ENCODE measurements at places on chromosomes 3 and 15. TPM values are rescaled to one million over a fixed set of nuclear protein-coding genes. Genes with fewer than 3 reads are reported as not detected.

TYRO3 gene
- 10.9 TPM for total RNA-seq

SEMA3B gene
- 116 TPM for total RNA-seq

ISLR2 gene
- total RNA-seq = not detected

COLQ gene
- 5.3 TPM for total RNA-seq

MAP1A gene
- total RNA-seq = 4.0 TPM

HCLS1 gene
- total RNA-seq = 17.1 TPM

TFG gene
- total RNA-seq = 55.8 TPM

SLC9A9 gene
- total RNA-seq = 1.6 TPM

GRCh38 chr15:88323976-88324740, 67.6 kb upstream of the NTRK3 start:
- DNase-seq = no peak

- peak; percentile 52 for DNase-seq
Measured at GRCh38 chr15:57732526-57733331, 26.2 kb downstream of the POLR2M start.

- DNase-seq = no peak
Measured at GRCh38 chr15:84752700-84753099, 4.3 kb downstream of the ZNF592 start.

DNA sequence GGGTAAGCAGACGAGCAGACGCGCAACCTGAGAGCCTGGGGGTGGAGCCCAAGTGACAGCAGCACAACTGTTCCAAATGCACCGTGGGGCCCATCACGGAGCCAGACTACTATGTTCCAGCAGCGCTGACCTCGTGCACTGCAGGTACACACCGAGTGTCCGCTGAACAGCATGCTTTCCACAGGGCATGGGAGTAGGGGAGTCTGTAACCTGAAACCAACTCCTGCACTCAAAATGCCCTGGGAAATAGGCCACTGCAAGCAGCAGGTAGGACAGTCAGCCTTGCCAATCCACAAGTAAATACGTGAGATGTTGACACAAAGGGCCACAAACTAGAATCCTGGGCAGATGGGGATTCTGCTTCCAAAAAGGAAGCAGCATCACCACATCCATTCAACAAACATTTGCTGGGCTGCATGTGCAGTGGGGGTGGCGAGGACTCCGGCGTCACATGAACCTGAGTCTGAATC, 73.9 kb downstream of the TBC1D2B start:
- peak; percentile 90 for DNase-seq

DNA sequence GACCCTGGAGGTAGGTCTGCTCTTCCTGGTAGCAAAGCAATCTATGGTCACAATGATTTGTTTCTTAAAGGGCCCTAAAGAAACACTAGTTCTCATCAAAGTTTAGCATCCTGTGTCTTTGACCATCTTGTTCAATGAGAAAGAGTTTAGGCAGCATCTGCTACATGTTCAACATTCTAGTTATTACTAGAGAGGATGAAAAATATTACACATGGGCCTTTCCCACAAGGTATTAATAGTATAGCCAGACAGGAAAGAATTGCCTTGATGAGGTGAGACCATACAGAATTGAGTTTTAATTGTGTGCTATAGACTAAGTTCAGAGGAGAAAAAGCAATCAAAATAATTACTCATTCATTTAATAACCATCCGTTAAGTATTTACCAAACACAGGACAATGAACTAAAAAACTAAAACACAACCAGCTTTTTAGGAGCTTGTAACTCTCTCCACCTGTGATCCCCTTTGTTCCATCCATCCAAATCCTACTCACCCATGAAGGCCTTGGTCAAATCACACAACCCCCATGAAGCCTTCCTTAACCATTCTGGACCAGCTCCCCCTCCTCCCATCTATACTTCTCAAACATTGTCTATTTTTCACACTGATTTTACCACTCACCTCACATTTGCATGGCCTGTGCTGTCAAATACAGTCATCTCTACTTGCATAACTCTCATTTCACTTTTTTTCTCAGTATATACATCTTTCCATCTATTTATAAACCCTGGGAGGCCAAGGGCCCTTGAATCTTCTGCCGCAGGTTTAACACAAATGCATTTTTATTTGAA, 122.9 kb downstream of the RORA start:
- DNase-seq = no peak

- DNase-seq = no peak
Measured at GRCh38 chr3:45145223-45145622, 955 bp downstream of the CDCP1 start.

- no peak for DNase-seq
Measured at GRCh38 chr3:112129925-112130637, 3.0 kb downstream of the GCSAM start.

GRCh38 chr15:68615301-68615700, 36.5 kb downstream of the CORO2B start:
- no peak for DNase-seq

DNA sequence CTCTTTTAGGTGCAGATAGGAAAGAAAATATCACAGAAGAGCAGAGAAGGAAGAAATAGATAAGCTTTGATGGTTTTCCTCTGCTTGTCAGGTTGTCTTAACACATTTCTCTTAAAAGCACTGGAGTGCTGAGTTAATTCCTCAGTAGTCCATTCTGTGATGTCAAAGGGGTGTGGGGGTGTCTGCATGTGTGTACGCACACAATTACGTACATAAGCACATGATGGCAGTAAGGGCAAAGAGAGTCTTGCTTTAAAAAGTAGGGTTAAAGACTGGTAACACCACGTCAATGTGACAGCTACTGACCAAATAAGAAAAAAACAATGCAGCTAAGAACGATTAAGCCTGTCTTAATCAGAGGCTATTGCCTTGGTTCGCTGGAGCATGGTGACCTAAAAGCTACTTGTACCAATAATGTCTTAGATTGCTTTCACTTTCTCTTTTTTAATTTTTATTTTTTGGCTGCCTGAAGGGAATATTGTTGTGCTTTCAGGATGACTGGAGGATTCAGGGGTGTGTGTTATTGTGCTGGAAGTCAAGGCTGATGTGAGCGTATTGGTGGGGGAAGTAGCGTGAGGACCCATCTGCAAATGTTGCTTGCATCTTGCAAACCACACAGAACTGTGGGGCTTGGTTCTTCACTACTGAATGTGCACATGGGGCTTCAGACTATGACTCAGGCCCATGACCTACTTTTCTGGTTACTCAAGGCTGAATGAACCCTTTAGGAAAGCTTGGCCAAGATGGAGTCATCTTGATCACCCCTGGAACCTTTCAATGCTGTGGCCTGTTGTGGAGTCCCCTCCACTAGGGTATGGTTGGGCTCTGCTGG, 417.8 kb upstream of the TPM1 start:
- no peak for DNase-seq

DNA sequence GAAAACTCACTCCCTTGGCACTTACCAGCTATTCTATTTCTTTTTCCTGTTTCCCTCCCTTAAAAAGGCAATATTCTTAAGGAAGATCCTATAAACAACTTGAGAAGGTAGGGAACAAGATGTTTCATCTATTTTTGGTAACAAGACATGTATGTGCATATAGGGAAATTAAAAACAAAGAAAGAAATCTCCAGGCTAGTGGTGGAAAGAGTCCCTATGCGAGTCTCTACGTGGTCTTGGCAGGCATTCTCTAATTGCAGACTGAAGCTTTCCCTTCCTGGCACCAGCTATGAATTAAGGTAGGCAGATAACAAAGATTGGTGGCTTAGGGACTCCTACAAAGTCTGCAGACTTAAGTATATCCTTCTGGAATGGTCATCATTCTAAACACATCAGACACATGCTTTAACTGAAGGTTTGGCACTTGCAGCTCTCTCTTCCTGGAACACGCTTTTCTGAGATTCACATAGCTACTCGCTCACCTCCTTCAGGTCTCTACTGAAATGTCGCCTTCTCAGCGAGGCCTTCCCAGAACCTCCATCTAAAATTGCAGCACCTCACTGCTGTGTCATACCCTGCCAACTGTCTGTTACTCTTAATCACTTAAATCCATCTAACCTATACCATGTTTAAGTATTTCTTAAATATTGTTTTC, 336.0 kb downstream of the VGLL3 start:
- DNase-seq = no peak

DNA sequence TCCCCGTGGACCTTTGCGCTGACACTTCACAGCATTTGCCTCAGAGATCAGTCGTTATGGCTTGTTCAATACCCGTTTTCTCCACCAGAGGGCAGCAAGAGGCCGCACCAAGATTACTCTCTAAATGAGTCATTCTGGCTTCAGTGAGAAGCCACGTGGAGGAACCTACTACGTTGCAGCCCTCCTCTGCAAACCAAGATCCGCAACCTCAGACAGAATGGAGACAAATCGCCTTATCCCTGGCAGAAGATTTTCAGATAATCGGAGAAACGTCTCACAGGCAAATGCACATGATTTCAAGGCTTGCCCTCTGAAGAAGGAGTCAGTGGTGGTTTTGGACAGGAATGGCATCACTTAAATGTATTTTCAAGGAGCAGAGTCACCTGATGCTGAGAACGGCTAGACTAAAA, 60.5 kb downstream of the GTPBP8 start:
- peak; percentile 89 for DNase-seq

- DNase-seq = peak; percentile 45
Measured at GRCh38 chr15:78046796-78047341, 30.6 kb downstream of the TBC1D2B start.

GRCh38 chr3:111662907-111663306, 67.8 kb upstream of the ZBED2 start:
- DNase-seq = no peak

DNA sequence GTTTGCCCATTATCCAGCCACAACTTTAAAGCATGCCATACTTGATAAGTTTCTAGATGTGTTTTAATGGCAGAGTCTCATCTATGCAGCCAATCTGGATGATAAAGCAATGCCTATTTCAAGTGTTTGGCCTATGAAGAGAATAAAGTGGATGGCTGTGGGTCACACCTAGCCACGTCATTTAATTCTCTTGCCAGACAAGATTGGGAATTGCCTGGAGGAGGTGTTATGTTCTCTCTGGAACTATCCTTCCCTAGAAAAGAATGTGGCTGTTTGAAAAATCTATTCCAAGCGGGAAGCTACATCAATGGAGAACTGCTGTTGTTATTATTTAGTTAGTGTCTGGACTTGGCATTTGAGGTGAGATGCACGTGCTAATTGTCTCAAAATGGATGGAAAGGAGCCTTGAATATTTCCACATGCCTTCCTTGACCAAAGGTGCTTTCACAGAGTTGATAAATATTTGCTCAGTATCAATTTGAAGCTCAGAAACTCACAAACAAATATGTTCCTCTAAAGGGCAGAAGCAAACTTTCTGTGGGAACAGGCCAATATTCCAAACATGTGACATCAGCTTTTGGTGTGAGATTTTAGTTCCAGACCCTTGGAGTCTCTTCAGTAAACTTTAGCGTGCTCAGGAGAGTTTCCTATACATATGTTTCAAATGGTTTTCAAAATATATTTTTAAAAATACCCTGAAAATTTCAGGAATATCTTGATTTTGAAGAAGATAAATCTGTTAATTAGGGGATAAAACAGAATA, 510.6 kb upstream of the SGO1 start:
- no peak for DNase-seq

DNA sequence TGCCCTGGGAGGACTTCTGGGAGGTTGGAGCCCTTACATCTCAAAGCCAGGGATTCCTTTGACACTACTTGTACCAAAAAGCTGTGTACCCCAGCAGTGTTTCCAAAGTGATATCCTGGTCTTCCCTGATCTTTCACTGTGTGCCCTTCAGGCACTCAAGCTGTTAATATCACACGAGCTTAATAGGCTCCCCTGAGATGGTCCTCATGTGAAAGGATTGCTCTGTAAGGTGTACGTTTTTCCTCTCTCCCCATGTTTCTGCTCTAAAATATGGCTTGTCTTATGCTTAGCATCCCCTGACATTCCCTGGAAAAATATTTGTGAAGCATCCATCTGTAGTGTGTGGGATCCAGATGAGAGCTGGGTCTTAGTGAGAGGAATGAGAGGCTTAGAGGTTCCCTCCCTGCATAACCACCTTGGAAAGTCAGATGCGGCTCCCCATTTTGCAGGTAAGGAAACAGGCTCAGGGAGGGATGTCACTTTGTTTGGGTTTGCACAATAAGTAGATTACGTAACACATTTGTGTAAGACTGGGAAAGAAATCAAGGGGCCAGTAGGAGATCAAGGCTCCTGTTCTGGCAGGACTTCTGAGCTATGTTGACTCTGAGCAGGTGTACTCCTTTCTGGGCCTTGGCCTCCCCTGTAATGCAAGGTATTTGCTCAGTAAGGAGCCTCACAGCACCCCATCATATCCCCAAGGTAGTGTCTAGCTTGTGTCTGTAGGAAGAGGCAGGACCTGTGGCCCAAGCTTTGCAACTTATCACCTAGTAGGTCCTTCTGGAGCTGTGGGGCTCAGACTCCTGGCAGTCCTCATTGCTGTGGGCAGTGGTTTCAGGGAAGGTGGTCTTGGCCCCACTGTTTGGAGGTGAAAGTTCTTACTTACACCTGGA, 667 bp upstream of the ACOX2 start:
- DNase-seq = peak; percentile 86

GRCh38 chr3:179973931-179974361, 62.8 kb downstream of the PEX5L start:
- DNase-seq = no peak

- no peak for DNase-seq
Measured at GRCh38 chr3:186922224-186922623, 8.1 kb upstream of the ST6GAL1 start.

- no peak for DNase-seq
Measured at GRCh38 chr15:27582726-27583410, 516.2 kb downstream of the OCA2 start.

DNA sequence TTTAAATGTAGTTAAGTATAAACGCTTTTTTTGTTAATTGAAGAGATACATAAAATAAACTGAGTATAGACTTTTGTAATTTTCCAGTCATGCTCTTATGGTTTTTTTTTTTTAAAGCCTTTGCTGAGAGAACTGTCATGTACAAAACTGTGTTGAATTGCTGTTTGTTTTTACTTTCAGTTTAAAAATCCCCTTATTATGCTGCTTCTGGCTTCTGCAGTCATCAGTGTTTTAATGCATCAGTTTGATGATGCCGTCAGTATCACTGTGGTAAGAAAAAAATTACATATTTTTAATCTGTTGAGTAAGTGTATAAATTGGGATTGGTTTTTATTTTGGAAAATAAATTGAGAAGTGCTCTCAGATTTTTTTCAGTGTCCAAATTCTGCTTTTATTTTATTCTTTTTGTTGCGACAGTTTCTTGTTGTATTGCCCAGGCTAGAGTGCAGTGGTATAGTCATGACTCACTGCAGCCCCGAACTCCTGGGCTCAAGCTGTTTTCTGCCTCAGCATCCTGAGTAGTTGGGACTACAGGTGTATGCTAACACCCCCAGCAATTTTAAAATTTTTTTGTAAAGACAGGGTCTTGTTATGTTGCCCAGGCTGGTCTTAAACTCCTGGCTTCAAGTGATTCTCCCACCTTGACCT, 40.7 kb downstream of the ATP2C1 start:
- no peak for DNase-seq

DNA sequence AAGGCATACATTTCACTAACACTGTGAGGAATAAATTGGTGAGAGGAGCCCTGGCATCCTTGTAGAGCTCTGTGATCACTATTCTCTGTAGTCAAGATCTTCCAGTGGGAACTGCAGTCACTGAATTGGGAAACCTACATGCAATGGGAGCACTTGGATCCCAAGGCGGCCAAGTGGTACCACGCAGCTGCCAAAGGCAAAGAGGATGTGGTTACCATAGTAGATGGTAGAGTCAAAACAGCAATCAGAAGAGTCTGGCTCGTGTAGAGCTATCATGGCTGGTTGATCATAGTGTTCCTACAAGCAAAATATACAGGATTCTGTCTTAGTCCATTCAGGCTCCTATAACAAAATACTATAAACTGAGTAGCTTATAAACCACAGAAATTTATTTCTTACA, 849.7 kb downstream of the ROBO2 start:
- DNase-seq = no peak

- DNase-seq = no peak
Measured at GRCh38 chr3:194367992-194368841, 1.3 kb downstream of the LRRC15 start.
